Putamen (tissue), 1 donor: ENCODE measurements at places on chromosomes 5 and 9.

GRCh38 chr5:142316051-142316450 is 8.8 kb downstream of the SPRY4 start:
- no peak for DNase-seq

DNA sequence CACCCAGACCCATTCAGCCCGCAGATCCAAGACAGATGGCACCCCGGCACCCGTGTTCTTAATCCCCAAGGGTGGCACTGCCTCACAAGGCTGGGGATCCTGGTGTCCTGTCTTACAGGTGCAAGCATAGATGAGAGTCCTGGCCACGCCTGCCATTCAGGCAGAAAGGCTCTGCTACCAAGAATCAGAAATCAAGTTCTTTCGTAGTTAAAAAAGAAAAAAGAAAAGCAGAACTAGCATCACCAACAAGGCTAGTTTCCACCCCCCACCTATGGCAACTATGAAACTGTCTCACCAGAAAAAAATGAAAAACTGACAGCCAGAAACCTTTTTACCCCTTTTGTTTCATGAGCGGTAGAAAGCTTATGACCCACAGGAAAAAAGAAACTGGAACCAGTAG is 170.4 kb downstream of the SYK start:
- no peak for DNase-seq

DNA sequence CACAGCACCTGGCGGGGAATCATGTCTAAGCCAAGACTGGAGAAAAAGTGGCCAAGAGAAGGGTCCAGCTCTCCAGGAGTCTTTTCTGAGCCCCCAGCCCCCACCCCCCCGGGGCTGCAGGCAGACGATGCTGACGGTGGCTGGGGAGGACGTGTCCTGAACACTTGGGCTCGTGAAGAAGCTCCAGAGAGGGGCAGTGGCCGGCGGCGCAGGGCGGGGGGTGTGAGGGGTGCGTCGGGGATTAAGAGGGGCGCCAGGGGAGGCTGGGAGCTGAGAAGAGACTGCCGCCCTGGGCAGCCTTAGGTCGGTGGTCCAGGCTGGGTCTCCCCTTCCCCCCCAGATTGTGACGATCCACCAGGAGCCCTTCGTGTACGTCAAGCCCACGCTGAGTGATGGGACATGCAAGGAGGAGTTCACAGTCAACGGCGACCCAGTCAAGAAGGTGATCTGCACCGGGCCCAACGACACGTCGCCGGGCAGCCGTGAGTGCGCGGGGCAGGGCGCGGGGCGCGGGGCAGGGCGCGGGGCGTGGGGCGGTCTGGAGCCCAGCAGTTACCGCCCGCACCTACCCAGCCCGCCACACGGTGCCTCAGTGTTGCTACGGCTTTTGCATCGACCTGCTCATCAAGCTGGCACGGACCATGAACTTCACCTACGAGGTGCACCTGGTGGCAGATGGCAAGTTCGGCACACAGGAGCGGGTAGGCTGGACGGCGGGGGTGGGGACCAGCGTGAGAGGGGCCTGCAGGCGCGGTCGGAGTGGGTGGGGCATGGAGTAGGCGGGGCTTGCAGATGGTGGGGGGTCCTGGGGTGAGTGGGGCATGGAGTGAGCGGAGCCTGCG is 8.9 kb downstream of the LRRC26 start:
- DNase-seq: no peak

DNA sequence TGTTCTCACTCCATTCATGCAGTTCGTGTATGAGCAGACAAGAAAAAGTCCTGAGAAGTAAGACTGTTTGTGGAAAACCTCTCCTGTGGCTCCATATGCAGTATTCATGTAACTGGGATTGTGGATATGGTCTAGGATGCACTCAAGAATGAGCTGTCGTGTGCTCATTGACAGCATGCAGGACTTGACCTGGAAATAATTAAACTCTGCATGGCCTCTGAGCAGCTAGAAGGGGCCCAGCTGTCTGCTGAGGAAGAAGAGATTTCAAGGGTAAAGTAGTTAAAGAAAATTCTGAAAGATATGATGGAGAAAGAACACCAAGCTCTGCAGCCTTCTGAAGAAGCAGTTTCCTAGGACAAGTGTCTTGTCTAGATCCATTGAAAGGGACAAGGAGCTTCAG is 89.4 kb downstream of the KCTD16 start:
- no peak for DNase-seq

GRCh38 chr5:160268121-160268520 is 38.8 kb downstream of the FABP6 start:
- DNase-seq: no peak

GRCh38 chr9:98318834-98319478 is 63.5 kb upstream of the TBC1D2 start:
- no peak for DNase-seq

DNA sequence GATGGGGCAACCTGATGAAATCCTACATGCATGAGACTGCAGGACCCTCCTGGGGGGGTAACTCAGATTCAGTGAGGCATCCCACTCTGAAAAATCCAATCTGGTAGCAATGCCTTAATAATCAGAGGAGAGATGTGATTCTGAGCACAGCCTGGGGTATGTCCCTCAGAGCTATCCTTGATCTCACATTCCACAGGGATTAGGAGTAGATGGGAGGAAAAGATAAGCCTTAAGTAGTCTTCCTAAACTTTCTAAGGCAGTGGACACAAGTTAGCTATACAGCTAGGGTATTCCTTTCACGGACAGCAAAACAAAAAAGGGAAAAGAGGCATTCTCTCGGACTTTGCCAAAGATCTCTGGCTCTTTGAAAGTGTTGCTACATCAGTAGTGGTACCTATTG is 3.9 kb upstream of the SPATA9 start:
- DNase-seq: no peak

DNA sequence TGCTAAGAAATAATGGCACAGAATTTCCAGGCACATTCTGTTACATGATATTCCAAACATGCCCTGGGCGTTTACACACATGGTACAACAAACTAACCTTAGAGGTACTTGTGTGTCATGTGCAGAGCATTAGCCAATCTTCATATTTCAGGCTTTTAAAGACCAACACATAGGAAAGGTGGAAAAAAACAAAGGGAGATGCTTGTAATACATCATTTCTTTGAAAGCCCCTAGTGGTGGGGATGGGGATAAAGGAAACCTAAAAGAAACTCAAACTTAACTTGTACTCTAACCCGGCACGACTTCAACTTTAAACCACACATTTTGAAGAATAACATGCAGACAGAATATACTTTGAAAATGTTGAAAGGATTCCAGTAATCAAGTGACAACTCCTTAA is 133.6 kb downstream of the PTPRD start:
- no peak for DNase-seq

- DNase-seq: no peak
Observed at GRCh38 chr5:132261881-132262845, 4.7 kb downstream of the PDLIM4 start.

DNA sequence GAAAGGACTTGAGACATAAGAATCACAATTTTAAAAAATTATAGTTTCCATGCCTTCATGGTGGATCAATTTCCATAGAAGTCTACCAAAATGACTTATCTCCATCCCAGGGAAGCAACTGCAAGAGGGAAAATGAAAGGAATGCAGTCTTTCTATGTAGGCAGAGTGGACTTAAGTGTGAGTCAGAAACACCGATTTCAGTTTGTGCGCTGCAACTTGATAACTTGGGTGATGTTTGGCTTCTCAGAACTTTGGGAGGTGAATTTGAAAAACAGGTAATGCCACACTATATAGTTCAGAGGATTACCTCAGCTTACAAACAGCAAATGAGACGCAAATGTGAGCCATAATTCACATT is 708 bp upstream of the CSNK1G3 start:
- DNase-seq: no peak

- DNase-seq: no peak
Observed at GRCh38 chr5:122458278-122458872, 146.3 kb downstream of the SNCAIP start.

DNA sequence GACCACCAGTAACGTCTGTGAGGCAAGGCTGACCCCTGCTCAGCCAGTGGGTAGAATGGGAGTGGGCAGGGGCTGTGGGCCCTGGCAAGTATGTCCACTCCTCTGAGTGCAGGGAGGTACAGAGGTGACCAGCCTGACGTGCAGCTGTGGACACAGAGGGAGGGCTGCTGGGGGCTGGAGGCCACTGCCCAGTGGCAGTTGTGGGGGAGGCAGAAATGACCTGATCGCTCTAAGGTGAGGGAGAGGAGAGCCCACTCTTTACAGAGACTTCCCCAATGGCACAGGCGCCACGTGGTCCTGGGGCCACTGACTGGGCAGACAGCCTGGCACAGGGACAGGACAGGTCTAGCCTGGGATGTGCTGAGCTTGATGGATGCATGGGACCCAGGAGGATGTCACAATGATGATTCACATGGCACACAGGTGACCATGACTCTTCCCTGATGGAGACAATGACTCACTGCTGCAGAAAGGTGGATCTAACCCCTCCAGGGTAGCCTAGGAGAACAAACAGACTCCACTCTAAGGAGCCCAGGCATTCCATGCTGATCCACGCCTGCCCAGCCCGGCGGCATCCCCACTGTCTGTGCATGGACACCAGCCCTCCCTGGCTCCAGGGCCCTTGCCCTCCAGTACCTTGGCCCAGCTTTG is 7.7 kb downstream of the LPCAT1 start:
- no peak for DNase-seq

GRCh38 chr5:136108180-136108611 is 24.4 kb upstream of the SMAD5 start:
- no peak for DNase-seq

DNA sequence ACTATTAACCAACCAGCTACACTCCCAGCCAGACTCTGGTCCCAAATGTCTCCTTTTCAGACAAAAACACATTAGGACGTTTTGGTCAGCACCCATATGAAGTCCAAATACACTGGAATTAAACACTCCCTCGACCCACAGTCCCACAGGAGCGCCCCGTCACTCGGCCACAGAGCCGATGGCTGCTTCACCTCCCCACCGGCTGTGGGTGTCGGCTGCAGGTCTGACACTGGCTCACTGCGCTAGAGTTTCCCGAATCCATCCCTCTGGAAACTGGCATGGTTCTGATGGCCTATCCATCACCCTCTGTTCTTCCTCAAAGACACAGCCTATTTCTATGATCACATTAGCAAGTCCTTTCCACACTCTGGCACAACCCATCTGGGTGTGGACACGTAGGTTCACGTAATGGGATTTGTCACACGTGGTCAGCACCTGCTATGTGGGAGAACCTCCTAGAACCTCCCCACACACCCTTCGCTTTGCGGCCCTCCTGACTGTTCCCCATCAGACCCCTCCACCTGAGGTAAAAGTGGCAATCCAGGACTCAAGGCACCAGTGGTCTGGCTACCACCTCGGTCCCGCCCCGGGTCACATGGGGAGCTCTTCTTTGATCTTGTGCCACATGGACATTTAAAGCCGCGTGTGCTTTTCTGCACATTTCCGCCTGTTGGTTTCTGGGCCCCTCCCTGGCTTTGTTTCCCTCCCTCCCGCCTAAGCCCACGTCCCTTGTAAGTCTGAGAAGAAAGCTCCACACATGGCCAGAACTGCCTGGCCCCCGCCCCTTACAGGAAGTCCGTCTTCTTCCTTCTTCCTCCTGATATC is 131.1 kb upstream of the PHYKPL start:
- no peak for DNase-seq

GRCh38 chr5:100421360-100421759 is 113.8 kb upstream of the FAM174A start:
- no peak for DNase-seq

DNA sequence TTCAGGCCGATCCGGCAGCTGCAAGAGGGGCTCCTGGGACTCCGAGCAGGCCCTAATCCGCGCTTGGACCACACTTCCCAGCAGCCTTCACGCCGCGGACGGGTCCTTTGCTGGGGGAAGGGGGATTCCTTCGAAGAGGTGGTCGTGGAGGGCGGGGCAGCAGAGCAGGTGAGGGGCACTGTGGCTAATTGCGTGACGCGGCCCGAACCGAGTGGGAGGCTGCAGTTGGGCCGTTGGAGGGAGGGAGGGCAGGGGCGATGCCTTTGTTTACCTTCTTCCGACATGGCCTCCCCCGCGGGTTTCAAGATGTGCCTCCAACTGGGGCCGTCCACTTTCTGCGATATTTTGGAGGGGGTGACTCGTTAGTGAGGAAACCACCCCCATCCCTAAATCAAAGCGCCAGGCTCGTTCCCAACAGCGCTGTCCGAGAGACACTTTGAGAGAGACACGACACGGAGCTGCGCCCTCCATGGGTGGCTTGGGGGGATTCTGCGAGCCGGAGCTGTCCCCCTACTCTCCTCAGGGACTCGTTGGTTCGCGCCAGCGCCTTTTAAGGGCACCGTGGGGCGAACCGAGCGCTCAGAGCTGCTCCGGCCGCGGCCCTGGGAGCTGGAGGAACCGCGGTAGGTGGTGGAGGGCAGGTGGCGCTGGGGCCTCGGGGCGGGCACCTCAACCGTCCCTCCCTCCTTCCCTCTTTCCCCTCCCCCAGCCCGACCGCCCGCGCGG is at the start of gene FAM53C:
Gene FAM53C (plus strand): TSS at position 582 of the 726 bp plus-strand sequence. CDS start 3,070 bp downstream, outside the sequence.
- DNase-seq: peak; percentile 92

GRCh38 chr5:173298213-173298926 is 29.8 kb downstream of the STC2 start:
- no peak for DNase-seq

- no peak for DNase-seq
Observed at GRCh38 chr5:428219-428618, 14.8 kb upstream of the EXOC3 start.

GRCh38 chr9:93076101-93076791 is 17.7 kb downstream of the SUSD3 start:
- DNase-seq: no peak

GRCh38 chr5:54176066-54176830 is 134.1 kb downstream of the ARL15 start:
- DNase-seq: no peak

- no peak for DNase-seq
Observed at GRCh38 chr5:163190784-163191183, 246.6 kb upstream of the CCNG1 start.

- DNase-seq: no peak
Observed at GRCh38 chr9:70625078-70625477, 210.6 kb upstream of the KLF9 start.

- no peak for DNase-seq
Observed at GRCh38 chr9:74643303-74643923, 146.3 kb downstream of the RORB start.

GRCh38 chr5:95861221-95861863 is 38.8 kb upstream of the GLRX start:
- peak; percentile 34 for DNase-seq

GRCh38 chr9:6930827-6931226 is 173.1 kb downstream of the KDM4C start:
- DNase-seq: no peak

- DNase-seq: no peak
Observed at GRCh38 chr5:54669285-54669684, 151.7 kb downstream of the SNX18 start.
